ENCODE measurements at places on chromosomes 2 and 18. TPM values are rescaled to one million over a fixed set of nuclear protein-coding genes. Genes with fewer than 3 reads are reported as not detected.

DNA sequence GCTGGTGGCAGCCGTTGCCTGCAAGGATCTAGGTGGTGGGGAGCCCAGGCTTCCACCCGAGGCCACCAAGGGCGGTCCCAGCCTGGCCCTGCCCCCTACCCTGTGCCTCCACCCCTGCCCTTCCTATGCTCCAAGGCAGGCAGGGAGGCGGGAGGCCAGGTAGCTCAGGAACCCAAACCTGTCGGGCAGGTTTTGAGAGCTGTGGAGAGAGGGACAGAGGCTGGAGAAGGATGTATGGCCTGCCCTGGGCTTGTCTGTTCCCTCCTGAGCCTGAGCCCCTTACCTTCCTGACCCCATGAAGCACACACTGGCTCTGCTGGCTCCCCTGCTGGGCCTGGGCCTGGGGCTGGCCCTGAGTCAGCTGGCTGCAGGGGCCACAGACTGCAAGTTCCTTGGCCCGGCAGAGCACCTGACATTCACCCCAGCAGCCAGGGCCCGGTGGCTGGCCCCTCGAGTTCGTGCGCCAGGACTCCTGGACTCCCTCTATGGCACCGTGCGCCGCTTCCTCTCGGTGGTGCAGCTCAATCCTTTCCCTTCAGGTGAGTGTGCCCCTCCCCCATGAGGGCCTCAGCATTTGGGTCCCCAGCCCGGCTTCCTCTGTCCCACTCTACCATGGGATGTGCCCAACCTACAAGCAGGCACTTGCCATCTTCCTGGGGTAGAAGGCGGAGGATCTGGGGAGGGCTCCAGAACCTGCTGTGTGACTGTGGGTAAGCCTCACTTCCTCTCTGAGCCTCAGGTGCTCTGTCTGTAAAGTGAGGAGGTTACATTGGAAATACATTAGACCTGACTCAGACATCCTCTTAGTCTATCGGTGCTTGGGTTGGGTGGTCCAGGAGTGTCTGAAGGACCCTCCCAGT lies at the start of gene PROM2:
TSS of gene PROM2 (plus strand) at position 159 of the 860 bp plus-strand sequence. CDS start at position 296, 137 bp downstream.
- no peaks in the 10 kb centered on the region for H3K4me1 ChIP-seq
- H3K4me3 ChIP-seq = no peak within 1 kb of the TSS
- DNase-seq = peak; percentile 85
- H3K36me3 ChIP-seq = no peaks in the 10 kb centered on the region
- no peaks in the 10 kb centered on the region for H3K27me3 ChIP-seq

DNA sequence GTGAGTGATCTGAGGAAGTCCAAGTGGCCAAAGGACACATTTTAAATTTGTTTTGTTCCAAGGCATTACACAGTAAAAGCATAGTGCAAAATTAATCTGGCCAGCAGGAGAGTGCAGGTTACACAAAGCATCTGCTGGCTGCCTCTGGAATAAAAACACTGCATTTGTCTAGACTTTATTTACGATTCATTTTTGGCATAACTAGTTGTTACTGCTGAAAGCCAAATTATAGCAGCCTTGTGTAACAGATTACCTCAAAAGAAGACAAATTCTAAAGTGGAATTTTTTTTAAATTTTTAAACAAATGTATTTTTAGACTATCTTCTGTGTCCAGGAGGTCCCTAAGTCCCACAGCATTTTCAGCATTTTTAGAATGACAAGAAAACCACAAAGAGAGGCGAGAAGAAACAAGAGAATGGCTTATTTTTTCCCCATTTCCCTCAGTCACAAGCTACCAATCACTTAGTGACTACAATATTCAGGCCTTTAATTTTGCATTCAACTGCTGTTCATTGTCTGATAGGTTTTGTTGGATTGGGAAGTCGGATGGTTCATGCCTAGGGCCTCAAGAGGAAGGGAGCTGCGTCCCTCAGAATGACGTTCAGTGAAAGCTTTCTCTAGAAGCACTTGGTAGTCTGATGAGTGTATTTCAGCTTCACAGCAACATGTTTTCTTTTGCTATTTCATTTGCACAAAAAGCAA lies 46.0 kb downstream of the TMEFF2 start:
- no peaks in the 10 kb centered on the region for H3K4me1 ChIP-seq
- no peak overlapping the region for H3K4me3 ChIP-seq
- peak overlapping the region; percentile 47 for H3K27ac ChIP-seq
- peak; percentile 95 for DNase-seq

- DNase-seq = peak; percentile 63
- H3K27me3 ChIP-seq = no peaks in the 10 kb centered on the region
- no peak overlapping the region for H3K27ac ChIP-seq
- H3K36me3 ChIP-seq = no peaks in the 10 kb centered on the region
- peaks cover 15% of the 10 kb centered on the region for H3K4me1 ChIP-seq
Measured at GRCh38 chr2:226638576-226638975, 161.0 kb downstream of the IRS1 start.

DNA sequence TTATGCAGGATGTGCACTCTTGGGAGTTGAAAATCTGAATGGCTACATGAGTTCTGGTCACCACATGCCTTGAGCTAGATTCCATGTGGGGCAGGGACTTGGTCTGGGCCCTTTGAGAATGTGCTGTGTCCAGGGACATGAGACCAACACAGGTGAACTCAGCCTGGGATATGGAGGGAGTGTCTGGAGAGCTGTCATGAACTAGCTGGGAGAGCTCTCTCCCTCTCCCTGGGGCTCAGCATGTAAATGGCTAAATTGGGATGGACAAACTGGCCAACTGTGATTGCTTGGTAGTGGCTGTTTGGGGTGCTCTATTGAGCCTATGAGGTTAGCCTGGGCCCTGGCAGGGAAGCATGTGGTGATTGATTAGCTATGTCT lies 105.1 kb upstream of the HS6ST1 start:
- no peak for DNase-seq
- no peaks in the 10 kb centered on the region for H3K36me3 ChIP-seq
- H3K4me3 ChIP-seq = no peak overlapping the region
- peaks cover 3% of the 10 kb centered on the region for H3K4me1 ChIP-seq
- H3K27me3 ChIP-seq = no peaks in the 10 kb centered on the region

GRCh38 chr2:118403658-118404451 lies 315.6 kb downstream of the INSIG2 start:
- no peaks in the 10 kb centered on the region for H3K27me3 ChIP-seq
- no peaks in the 10 kb centered on the region for H3K36me3 ChIP-seq
- DNase-seq = no peak

- H3K27me3 ChIP-seq = no peaks in the 10 kb centered on the region
- DNase-seq = peak; percentile 82
- peaks cover 3% of the 10 kb centered on the region for H3K36me3 ChIP-seq
- H3K27ac ChIP-seq = peak overlapping the region; percentile 95
Measured at GRCh38 chr2:217934321-217935131, 68.3 kb downstream of the TNS1 start.

GLI2 gene
- 9.2 TPM for total RNA-seq

DNA sequence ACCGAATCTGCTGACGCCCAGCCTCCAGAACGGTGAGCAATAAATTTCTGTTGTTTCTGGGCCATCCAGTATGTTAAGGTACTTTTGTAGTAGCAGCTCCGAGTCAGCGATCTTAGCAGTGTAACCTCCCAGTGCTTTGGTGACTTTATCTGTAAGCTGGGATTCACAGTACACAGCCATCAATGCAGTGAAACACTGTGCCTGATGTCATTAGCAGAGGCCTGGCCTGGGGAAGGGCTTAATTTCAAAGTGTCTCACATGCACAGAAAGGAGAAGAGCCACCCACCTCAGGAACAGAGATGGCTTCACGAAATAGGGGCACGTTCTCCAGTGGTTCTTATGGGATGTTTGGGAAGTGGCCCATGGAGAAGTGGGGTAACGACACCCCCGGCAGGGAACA lies 281.2 kb downstream of the PHLPP1 start:
- H3K27me3 ChIP-seq = no peaks in the 10 kb centered on the region
- H3K4me1 ChIP-seq = no peaks in the 10 kb centered on the region
- H3K36me3 ChIP-seq = no peaks in the 10 kb centered on the region
- DNase-seq = no peak
- no peak overlapping the region for H3K4me3 ChIP-seq

- no peak overlapping the region for H3K4me3 ChIP-seq
- no peaks in the 10 kb centered on the region for H3K36me3 ChIP-seq
- no peak overlapping the region for H3K27ac ChIP-seq
- no peaks in the 10 kb centered on the region for H3K4me1 ChIP-seq
- no peaks in the 10 kb centered on the region for H3K27me3 ChIP-seq
Measured at GRCh38 chr2:229467783-229468182, 196.7 kb upstream of the PID1 start.

DNA sequence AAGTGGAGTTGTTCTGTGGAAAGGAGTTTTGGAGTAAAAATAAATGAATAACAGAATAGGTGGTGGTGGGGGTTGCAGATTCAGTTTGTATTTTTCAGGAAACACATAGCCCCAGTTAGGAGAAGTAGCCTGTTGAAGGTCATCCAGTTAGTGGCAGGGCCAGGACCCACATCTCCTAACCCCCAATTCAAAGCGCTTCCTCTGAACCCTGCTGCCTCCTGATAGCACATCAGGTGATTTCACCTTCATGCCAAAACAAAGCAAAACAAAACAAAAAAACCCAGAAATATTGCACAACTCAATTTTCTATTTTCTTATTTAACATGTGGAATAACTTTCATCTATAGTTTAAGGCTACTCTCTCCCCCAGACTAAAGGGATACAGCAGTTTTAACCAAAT lies 112.3 kb upstream of the UGP2 start:
- no peak overlapping the region for H3K27ac ChIP-seq
- no peaks in the 10 kb centered on the region for H3K27me3 ChIP-seq
- no peaks in the 10 kb centered on the region for H3K36me3 ChIP-seq
- no peak for DNase-seq
- H3K4me1 ChIP-seq = no peaks in the 10 kb centered on the region
- H3K4me3 ChIP-seq = no peak overlapping the region

- H3K27ac ChIP-seq = no peak overlapping the region
- DNase-seq = no peak
- peaks cover 6% of the 10 kb centered on the region for H3K36me3 ChIP-seq
- no peaks in the 10 kb centered on the region for H3K27me3 ChIP-seq
Measured at GRCh38 chr2:216463148-216463547, 35.5 kb upstream of the RPL37A start.

GRCh38 chr2:96891591-96892333 lies 21.9 kb upstream of the SEMA4C start:
- H3K27me3 ChIP-seq = no peaks in the 10 kb centered on the region
- peaks cover 31% of the 10 kb centered on the region for H3K4me1 ChIP-seq
- DNase-seq = peak; percentile 50

KLHL29 gene
- 2.7 TPM for total RNA-seq

DNA sequence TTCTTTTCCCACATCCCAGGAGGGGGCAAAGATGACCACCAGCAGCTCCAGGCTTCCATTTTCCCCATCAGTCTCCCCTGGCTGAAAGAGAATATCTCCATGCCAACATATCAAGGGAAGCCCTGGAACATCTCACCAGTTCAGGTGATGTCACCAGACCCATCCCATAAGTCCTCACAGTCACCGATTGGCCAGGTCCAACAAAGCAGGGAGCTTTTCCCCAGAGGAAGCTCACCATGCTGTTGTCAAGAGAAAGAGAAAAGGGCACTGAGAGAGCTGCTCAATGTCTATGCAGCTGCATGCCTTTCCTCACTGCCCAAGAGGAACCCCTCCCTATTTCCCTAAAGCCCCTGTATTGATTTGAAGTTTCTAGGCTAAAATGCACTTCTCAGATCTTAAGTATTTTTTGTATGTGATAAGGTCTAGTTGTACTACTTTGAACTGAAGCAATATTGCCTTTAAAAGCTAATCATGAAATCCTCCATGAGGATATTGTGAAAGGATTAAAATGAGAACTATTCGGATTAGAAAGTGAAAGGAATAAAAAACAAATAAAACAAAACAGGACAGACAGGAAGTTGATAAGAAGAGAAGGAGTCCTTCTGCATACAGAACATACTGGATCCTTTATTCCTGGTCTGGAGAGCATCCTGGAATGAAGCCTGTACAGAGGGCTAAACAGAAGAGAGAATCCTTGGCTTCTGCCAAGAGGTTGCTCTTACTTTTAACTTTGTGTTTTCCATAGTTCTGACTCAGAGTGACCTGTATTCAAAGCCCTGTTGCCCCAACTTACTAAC lies 45.2 kb upstream of the CTIF start:
- peaks cover 11% of the 10 kb centered on the region for H3K4me1 ChIP-seq
- peak; percentile 12 for DNase-seq
- no peak overlapping the region for H3K27ac ChIP-seq
- H3K4me3 ChIP-seq = no peak overlapping the region

GRCh38 chr2:4300616-4301015 lies 597.2 kb downstream of the DCDC2C start:
- H3K4me1 ChIP-seq = no peaks in the 10 kb centered on the region
- no peaks in the 10 kb centered on the region for H3K36me3 ChIP-seq
- H3K4me3 ChIP-seq = no peak overlapping the region
- DNase-seq = peak; percentile 70
- H3K27ac ChIP-seq = no peak overlapping the region
- no peaks in the 10 kb centered on the region for H3K27me3 ChIP-seq

GRCh38 chr2:28600181-28600580 lies 104.3 kb downstream of the PLB1 start:
- H3K27me3 ChIP-seq = no peaks in the 10 kb centered on the region
- no peak for DNase-seq
- H3K36me3 ChIP-seq = no peaks in the 10 kb centered on the region
- H3K4me3 ChIP-seq = no peak overlapping the region
